ENCODE measurements at places on chromosomes 11 and 22. TPM values are rescaled to one million over a fixed set of nuclear protein-coding genes. Genes with fewer than 3 reads are reported as not detected.

Gene ART5
- 0.27 TPM for total RNA-seq

Gene GPHA2
- not detected for total RNA-seq

Gene TTC38
- total RNA-seq, result 10.3 TPM

Gene OR52H1
- total RNA-seq, result not detected

Gene HTR3A
- total RNA-seq, result not detected

Gene TMEM132A
- 121 TPM for total RNA-seq

Gene EFEMP2
- 0.73 TPM for total RNA-seq

Gene TP53I11
- total RNA-seq, result 40.0 TPM

Gene PATE4
- total RNA-seq, result not detected

Gene TRIM51G
- not detected for total RNA-seq

Gene SLC5A12
- not detected for total RNA-seq

Gene P2RX6
- 0.50 TPM for total RNA-seq

Gene MYO18B
- 0.08 TPM for total RNA-seq

Gene KCNK7
- total RNA-seq, result 0.53 TPM

Gene UBQLN3
- not detected for total RNA-seq

Gene IGF2
- 2.8 TPM for total RNA-seq

Gene OVCH2
- total RNA-seq, result not detected

Gene PRAME
- total RNA-seq, result 89.7 TPM

Gene JAM3
- 3.5 TPM for total RNA-seq

Gene PRR33
- not detected for total RNA-seq

Gene OSBP2
- 11.1 TPM for total RNA-seq
